Stimulated activated CD4-positive, alpha-beta T cell treated with anti-CD3 and anti-CD28 coated beads, TNF-alpha, amount 100 ng/mL, for 1 hour (primary cell): ENCODE measurements at places on chromosomes 3 and 15.

GRCh38 chr3:79040701-79041100 lies 727.1 kb downstream of the ROBO1 start:
- no peak for DNase-seq

DNA sequence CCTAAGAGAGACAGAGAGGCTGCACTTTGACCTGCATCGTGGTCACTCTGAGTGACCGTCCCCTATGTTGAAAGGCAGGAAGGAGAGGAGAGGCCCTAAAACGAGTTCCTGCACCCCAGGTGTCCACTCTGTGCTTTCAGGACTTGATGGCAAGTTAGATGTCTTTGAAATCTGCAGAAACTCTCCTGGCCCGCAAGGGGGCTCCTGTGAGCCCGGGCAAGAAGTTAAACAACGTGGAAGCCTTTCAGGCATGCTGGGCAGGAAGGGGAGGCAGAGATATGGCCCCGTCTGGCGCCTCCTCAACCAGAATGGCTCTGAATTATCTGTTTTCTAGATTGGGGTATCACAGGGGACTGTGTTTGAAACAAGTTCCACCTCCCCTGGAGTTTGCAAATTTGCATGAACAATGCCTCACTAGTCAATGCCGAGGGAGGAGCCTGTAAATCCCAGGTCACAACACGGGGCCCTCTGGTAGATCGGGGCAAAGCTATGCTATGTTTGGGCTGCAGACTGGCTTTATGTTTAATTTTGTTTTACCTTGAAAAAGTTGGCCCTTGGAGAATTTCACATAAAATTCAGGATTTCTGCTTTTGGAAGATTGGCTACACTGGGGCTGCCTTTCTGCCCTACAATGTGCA lies 9.8 kb downstream of the CTXND1 start:
- DNase-seq: no peak

DNA sequence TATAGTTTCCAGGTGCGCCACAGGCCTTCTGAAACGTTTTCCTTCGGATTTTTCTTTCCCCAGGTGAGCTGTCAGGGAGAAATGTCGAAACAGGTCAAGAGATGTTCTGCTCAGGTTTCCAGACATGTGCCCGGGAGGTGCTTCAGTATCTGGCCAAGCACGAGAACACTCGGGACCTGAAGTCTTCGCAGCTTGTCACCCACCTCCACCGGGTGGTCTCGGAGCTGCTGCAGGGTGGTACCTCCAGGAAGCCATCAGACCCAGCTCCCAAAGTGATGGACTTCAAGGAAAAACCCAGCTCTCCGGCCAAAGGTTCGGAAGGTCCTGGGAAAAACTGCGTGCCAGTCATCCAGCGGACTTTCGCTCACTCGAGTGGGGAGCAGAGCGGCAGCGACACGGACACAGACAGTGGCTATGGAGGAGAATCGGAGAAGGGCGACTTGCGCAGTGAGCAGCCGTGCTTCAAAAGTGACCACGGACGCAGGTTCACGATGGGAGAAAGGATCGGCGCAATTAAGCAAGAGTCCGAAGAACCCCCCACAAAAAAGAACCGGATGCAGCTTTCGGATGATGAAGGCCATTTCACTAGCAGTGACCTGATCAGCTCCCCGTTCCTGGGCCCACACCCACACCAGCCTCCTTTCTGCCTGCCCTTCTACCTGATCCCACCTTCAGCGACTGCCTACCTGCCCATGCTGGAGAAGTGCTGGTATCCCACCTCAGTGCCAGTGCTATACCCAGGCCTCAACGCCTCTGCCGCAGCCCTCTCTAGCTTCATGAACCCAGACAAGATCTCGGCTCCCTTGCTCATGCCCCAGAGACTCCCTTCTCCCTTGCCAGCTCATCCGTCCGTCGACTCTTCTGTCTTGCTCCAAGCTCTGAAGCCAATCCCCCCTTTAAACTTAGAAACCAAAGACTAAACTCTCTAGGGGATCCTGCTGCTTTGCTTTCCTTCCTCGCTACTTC lies 3.8 kb downstream of the BHLHE40 start:
- no peak for DNase-seq

DNA sequence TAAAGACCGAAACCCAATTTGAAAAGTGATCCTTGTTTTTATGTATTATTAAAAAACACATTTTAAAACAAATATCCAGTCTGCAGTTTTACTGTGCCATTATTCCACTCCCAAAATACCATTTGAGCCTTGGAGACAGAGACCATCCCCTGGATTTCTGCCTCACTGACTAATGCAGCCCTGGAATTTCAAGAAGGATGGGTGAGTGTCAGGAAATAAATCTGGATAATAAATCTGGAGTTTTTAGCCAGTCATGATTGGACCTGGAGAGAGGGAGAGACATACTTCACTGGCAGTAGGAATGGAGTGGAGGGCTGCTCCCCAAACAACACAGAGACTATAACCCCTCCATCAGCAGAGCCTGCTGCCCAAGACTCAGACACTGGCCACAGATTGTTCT lies 123.3 kb downstream of the MYLK start:
- DNase-seq: no peak

DNA sequence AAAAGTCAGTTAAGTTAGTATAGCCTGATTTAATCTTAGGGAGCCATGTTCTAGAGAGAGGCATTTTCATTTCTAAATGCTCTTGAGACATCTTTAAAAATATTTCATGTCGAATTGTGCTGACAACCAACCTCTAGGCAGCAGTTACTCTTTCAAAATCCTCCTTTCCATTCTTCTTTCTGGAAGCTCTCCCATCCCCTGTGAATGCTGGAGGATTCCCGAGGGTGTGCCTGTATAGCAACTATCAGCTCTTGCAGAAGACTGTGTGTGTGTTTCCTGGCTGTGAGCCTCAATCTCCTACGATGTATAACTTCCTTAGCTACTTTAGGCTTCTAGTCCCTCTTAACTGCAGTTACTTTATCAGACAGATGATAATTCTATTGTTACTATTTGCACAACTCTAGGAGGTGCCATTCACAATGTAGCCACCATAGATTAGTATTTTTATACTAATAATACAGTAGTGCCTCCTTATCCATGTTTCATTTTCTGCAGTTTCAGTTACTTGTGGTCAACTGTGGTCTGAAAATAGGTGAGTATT lies 250.3 kb downstream of the EDEM1 start:
- no peak for DNase-seq

DNA sequence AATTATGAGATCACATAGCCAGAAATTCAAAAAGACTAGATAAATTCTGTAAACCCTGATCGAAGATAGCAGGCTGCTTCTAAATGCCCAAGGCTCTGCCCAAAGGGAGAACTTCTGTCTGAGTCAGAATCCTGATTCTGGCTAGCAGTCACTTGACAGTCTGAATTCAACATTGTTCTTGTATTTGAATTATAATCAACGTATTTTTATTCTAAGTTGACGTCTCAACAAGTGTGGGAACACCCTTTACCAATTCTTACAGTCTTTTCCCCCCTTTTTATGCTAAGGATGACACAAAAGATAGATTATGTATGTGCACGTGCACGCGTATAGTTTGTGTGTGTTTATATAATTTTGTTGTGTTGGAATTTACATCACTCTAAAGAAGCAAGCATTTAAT lies 552.8 kb downstream of the NAALADL2 start:
- DNase-seq: no peak

- no peak for DNase-seq
These were observed 40.6 kb upstream of the PRR20G start for GRCh38 chr3:127328421-127328820.

- DNase-seq: no peak
These were observed 114.5 kb upstream of the GOLGA8J start for GRCh38 chr15:29968099-29968894.

DNA sequence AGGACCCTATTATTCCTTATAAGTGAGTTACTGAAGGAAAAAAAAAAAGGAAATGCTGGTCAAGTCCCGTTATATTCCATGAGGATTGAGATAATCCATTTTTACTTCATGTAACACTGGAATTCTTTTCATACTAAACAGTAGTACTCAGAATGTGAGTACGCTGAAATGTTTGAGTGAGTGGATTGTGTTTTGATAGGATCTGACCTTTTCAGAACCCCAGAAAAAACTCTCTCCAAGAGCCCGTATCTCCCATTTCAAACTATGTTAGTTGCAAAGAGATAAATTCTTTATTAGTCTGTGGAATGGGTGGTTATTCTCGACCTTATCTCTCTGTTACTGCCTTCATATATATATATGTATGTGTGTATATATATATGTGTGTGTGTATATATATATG lies 2.5 kb upstream of the LPP start:
- DNase-seq: no peak

GRCh38 chr15:78978601-78979179 lies 33.8 kb upstream of the CTSH start:
- no peak for DNase-seq

DNA sequence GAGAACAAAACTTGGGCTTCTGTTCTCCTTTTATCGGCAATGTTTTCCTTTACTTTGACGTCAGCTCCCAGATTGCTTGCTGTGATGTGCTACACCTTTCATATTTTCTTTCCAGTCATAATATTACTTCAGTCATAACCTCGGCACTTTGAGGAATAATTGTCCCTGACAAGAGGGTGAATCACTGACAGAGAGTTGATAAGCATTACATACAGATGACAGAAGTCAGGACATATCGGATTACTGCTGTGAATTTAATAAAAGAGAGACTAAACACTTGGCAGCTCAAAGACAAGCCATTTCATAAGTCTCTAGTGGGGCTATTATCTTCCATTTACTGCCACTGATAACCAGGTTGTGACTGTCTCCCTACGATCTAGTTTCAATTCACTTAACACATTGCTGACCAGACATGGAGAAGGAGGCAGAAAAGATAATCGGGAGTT lies 362.1 kb upstream of the ARRDC4 start:
- no peak for DNase-seq

- DNase-seq: no peak
These were observed 17.8 kb downstream of the KBTBD8 start for GRCh38 chr3:67015702-67016484.

- no peak for DNase-seq
These were observed 367.7 kb downstream of the MAGI1 start for GRCh38 chr3:65671004-65671403.

- DNase-seq: no peak
These were observed 85.6 kb upstream of the ACP3 start for GRCh38 chr3:132231633-132232032.

DNA sequence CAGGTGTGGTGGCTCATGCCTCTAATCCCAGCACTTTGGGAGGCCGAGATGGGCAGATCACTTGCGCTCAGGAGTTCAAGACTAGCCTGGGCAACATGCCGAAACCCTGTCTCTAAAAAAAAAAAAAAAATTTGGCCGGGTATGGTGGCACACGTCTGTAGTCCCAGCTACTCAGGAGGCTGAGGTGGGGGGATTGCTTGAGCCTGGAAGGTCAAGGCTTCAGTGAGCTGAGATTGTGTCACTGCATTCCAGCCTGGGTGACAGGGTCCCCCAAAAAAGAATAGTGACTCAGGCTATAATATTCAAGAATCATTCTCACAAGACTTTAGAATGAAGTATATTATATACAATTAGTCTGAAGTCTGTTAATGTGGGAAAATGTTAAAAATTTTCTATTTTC lies 70.5 kb upstream of the PLXND1 start:
- DNase-seq: no peak

- no peak for DNase-seq
These were observed 1460.1 kb downstream of the OTOL1 start for GRCh38 chr3:162956711-162957110.

DNA sequence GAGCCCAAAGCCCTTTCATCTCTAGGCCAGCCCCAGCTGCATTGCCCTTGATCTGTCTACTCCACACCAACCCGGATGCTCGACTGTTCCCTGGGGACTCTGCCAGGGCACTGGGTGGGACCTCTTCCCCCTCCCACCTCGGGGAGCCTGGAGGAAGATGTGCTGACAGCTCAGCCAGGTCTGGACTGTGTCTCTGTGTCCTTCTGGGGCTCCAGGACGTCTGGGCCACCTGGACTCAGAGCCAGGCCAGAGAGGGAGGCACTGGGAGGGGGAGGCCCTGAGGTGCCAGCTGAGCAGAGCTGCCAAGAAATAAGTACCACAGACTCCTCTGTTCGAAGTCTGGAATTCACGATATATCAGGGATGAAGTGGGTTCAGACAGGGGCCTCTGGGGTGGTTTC lies 5.8 kb upstream of the HCN4 start:
- DNase-seq: no peak

- no peak for DNase-seq
These were observed 198.5 kb downstream of the CDIN1 start for GRCh38 chr15:36777926-36778325.

DNA sequence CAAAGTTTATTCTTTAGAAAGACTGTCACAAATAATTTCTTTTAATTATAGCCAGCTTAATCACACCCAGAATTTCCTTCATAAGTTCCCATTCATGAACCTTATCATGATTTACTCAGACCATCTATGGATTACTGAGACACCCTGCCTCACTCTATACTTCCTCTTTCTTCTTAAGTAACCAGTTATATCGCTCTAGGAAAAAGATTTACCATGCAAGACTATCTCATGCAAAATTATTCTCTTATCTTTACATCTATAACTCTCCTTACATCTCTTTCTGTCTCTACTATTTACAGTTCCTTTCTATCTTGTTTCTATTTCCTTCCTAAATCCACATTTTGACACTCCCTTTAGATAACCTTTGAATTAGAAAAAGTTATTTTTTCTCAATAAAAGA lies 316.8 kb downstream of the POLQ start:
- DNase-seq: no peak

DNA sequence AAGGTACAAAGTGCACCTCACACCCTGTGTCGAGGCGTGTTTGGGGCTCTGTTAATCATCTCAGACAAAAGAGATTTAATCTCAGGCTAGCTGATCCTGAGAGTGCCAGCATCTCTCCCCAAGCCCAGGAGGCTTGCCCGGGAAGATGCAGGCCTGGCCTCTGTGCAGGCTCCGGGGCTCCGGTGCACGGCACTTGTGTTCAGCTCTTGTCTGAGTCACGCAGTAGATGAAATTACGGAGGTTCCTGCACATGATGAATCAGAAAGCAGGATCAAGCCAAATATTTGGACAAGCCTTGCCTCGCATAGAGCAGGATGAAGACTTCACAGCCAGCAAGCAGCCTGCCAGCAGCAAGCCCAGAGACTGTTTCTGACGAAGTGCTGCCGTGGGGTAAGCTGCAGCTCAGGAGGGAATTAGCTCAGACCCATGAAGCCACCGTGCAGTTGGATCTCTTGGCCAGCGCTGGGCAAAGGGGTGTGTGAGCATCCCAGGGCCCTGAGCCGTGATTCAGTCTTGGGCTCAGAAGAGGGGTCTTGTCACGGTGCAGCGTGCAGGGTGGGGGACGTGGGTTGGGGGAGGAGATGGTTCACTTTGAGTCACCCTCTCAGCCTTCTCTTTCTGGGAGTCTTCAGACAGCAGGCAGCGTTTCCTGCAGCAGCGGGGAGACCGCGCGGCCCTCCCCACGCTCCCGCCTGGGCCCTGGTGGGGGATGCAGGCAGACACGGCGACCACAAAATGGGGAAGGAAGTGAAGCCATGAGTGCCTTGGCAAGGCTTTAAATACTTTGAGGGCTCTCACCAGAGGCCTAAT lies 89.2 kb upstream of the MEF2A start:
- no peak for DNase-seq
